ENCODE measurements at places on chromosomes 1 and 21.

DNA sequence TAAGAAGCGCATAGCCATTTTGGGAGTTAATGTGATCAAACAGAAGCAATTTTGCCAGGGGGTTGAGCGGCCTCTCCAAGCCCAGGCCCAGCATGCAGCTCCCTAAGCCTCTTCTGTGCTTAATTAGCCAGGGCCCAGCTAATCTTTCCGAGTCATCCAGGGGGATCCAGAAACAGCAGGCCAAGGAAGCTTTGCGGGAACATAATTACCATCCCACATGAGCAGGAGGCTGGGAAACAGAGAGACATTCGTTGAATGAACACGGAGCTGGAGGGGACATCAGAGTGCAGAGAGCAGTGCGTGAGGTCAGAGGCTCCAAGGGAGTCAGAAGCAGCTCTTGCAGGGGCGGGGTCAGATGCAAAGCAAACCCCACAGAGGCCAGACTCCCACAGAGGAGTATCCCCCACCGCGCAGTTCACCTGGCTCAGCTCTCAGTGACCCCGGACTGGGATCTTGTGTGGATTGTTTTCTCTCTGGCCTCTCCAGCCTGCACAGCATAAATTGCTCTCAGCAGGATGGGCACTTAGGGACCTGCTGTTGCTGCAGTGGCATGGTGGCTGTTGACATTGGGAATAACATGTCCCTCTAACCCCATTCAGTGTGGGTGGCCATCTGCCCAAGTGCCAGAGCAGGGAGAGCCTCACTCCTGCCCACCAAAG lies 657.4 kb downstream of the AJAP1 start:
- no peak for DNase-seq

GRCh38 chr21:45854690-45855247 lies 126.8 kb upstream of the COL6A1 start:
- peak; percentile 16 for DNase-seq

GRCh38 chr1:169105434-169106094 lies 926 bp upstream of the ATP1B1 start:
- peak; percentile 36 for DNase-seq

DNA sequence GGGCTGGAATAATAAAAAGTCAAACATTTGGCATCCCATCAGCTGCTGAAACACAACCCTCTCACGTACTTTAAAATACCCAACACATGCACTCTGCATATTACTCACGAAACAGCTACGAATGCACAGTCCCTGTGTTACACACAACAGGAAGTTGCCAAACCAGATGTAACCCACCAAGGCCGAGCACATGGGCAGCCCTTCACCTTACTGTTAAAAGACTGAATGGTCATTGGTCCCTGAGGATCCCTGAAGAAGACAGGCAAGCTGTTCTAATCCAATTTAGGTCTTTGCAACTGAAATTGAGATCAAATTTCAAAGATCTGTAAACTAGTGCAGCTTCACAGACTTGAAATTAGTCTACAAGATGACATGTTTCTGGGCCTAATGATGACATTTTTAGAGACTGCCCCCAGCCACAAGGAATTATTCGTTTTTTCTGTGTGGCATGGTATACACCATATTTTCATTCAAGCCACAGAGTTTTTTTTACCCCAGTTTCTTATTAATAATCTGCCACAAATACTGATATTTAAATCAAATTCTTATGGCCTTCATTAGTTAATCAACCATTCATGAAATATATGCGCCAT lies 25.6 kb upstream of the IER5 start:
- peak; percentile 36 for DNase-seq

GRCh38 chr21:42156690-42157605 lies 62.0 kb upstream of the ABCG1 start:
- no peak for DNase-seq

DNA sequence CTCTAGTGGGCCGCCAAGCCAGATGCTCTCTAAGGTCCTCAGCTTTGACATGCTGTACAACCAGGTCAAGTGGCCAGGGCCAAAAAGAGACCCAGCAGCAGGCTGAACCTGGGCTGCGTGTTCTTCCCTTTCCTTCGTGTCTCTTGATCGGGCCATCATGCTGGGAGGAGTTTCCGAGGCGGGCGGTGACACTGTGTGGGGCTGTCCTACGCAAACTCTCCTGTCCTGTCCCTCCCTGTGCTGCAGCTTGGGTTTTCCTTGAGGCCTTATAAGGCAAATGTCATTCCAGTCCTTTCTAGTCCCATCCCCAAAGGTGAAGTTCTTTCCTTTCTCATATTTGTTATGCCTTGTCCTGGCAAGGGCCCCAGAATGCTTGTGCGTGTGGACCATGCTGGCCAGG lies 56.7 kb downstream of the ARHGEF10L start:
- no peak for DNase-seq

GRCh38 chr1:167994560-167994959 lies 57.7 kb upstream of the MPC2 start:
- DNase-seq, result no peak

DNA sequence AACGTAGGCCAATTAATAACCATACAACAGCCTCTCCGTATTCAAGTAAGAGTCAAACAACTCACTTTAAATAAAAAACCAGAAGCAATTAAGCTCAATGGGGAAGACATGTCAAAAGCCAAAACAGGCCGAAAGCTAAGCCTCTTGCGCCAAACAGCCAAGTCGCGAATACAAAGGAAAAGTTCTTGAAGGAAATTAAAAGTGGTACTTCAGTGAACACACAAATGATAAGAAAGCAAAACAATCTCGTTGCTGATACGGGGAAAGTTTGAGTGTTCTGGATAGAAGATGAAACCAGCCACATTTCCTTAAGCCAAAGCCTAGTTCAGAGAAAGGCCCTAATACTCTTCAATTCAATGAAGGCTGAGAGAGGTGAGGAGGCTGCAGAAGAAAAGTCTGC lies 53.4 kb downstream of the SIPA1L2 start:
- no peak for DNase-seq

GRCh38 chr1:154821083-154821482 lies 49.0 kb downstream of the KCNN3 start:
- DNase-seq, result no peak

DNA sequence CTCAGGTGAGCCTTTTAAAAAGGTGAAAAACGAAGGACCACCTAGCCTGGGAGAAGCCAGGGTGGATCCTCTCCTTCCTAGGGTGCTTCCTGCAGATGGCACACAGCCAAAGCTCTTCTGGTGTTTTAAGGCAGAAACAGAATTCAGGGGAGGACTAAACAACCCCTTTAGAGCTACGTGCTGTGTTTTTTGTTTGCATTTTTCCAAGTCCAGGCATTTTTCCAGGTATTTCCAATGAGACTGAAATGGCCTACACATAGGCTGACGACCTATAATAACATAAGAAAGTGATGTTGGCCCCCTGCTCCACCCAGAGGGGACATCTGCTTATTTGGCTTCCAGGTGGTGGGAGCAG lies 83.8 kb downstream of the CAPZB start:
- no peak for DNase-seq

- no peak for DNase-seq
Measured at GRCh38 chr1:117780687-117781475, 148.5 kb downstream of the GDAP2 start.

DNA sequence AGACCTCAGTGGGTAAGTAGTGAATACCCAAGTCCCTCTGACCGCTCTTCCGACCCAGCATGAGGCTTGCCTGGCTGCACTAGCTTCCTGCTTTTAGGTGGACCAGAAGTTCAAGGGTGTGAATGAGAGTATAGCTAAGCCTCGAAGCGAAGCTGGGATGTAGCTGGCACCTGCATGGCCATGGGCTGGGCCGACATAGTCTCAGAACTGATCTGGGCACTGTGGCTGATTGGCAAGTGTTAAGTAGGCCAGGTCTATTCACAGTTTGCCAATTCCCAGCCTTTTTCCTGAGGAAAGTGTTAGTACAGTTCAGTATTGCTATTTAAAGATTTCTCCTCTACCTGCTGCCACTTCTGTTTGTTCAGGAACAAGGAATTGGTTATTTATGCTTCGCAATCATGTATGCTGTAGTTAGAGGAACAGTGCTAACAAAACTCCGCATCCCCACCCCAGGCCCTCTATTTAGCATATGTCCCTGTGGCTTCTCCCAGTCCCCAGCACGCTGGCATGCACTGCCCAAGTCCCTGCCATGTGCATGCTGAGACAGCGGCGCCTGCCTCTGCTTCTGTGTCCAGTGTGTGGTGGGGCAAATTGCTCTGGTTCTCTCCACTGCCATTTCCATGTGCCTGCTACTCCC lies 16.3 kb downstream of the SPATA46 start:
- no peak for DNase-seq

- no peak for DNase-seq
Measured at GRCh38 chr1:198563583-198563982, 23.1 kb upstream of the ATP6V1G3 start.

GRCh38 chr21:35909456-35910223 lies 150.7 kb downstream of the SETD4 start:
- DNase-seq, result no peak

- no peak for DNase-seq
Measured at GRCh38 chr1:159949981-159950381, 4.1 kb downstream of the SLAMF9 start.

DNA sequence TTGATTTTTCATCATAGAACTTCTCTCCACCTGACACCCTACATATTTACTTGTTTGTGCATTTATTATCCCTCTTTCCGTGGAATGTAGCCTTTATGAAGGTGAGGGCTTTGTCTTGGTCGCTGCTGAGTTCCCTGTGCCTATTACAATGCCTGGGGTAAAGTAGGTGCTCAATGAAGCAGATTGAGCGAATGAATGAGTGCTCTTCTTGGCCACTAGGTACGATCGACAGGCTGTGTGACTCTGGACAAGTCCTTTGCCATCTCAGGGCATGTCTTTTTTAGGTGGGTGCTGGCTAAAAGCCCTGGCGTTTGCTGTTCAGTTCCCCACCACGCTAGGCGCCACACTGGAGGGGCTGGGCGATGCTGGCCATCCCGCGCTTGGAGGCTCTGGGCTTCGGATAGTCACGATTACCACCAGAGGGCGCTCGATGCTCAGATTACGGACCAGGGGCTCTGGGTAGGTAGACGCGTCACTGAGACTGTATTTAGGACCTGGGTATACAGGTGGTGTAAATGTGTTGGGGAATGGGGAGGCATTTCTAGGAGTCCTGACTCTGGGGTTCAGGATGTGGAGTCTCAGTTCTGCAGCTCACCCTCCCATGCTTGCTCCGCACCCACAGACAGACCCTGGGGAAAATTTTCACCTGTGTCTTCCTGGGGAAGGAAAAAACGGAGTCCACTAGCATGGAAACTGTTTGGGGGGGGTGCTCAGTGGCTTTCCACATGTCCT lies 71.0 kb upstream of the CSF3R start:
- DNase-seq, result peak; percentile 51

- DNase-seq, result no peak
Measured at GRCh38 chr1:203571661-203572060, 55.0 kb upstream of the ATP2B4 start.

DNA sequence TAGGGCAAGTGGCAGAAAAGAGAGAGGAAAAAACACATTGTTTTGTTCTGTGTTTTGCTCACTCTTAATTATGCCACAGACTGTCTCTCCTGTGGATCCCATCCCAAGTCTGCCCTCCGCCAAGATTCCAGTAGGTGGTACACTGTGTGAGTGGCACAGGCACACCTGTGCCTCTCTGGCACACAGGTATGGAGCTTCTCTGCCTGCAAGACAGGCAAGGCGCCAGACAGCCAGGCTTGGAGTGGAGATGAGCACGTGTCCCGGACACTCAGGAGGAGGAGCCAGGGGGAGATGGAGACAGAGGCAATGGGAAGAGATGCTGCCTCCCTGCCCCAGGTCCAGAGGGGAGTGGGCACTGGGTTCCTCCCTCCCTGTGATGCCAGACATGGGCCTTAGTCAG lies 6.5 kb upstream of the GRIK3 start:
- DNase-seq, result no peak

GRCh38 chr21:38837806-38838461 lies 32.2 kb downstream of the ETS2 start:
- DNase-seq, result no peak

DNA sequence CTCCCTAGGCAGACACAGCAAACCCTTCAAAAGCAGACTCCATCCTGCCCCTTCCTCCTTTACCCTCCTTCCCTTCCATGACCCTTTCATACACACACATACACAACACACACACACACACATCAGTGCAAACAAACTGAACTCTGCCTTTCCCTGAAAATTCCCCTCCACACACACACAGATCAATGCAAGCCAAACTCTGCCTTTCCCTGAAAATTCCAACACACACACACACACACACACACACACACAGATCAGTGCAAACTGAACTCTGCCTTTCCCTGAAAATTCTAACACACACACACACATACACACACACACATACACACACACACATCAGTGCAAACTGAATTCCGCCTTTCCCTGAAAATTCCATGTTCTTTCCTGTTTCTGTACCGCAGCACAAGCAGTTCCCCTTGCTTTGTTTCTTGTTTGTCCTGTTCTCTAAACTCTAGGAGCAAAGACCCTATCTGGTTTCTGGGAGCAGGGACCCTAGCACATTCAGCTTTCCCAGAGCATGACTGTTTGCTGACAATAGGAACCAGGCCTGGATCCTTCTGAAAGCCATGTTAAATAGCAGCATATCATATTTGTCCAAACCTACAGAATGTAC lies 91.0 kb downstream of the PTPN14 start:
- no peak for DNase-seq

- DNase-seq, result no peak
Measured at GRCh38 chr1:68158837-68159236, 73.5 kb downstream of the WLS start.

- DNase-seq, result peak; percentile 3
Measured at GRCh38 chr1:22930240-22930912, 42.3 kb downstream of the LACTBL1 start.

DNA sequence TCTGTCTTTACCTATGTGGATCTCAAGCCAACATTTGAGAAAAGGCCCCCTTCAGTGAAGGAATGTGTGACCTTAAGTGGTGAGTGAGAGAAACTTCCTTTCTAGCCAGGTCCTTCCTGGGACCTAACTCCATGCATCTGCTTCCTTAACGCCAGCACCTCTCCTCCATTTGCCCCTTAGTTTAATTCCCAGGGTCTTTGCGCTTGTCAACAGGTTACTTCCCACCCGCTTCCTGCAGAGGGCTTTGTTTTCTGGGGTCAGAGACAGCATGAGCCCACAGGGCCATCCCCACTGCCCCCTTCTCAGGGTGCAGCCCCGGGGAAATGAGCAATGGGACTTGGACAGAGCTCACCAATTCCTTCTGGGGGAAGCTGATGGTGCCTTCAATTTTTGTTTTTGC lies 54.8 kb downstream of the EVA1C start:
- no peak for DNase-seq

GRCh38 chr1:111161843-111162487 lies 21.9 kb downstream of the CEPT1 start:
- no peak for DNase-seq

GRCh38 chr1:165570078-165570477 lies 26.3 kb downstream of the LRRC52 start:
- no peak for DNase-seq

GRCh38 chr1:239426821-239427475 lies 40.6 kb downstream of the CHRM3 start:
- DNase-seq, result no peak

DNA sequence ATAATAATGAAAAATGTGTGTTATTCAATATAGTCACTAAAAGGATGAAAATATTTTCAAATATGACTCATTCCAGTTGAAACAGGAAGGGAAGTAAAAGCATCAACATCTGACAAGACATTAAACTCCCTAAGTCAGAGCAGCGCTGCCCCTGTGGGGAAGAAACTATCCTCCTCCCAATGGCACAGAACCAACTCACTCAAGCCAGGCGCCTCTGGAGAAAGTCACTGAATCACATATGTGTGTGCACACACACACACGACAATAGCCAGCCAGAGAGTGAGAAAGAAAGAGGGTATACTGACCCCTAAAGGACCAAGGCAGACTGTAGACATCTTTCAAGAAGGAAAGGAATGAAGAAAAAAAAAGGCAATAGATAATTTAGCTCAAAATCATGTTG lies 126.9 kb downstream of the SETD4 start:
- no peak for DNase-seq

- no peak for DNase-seq
Measured at GRCh38 chr1:233005703-233006102, 55.3 kb downstream of the NTPCR start.
